ENCODE measurements at places on chromosomes 7 and 10.

DNA sequence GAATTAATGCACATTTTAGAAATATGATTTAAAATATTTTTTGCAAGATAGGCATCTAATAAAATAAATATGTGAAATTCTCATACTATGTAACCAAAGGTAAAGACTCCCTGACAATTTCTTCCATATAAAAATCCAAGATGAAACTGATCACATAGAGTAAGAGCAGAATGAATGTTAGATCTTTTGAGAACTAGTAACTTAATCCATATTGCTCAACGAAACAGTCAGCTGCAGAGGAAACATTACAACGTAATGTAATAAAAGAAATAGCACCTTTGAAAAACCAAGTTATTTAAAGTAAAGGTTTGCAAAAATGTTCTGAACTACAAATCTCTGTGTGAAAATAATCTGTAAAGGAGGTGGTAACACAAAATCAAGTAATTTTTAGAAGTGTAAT, 28.8 kb downstream of the HACD1 start:
- DNase-seq: no peak

DNA sequence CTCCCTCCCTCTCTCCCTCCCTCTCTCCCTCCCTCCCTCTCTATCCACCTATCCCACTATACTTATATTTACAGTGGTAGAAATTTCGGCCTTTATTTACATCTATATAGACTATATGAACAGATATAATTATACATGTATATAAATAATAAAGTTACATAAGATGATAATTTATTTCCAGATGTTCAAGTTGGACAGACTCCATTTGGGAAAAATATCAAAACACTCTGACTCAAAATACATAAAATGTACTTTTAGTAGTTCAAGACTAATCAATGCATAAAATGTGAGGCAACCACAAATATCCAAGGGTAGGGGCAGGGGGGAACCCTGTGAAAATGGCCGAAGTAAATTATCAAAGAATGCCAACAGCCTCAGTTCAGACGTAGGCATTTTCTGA, 203.0 kb downstream of the FANK1 start:
- no peak for DNase-seq

DNA sequence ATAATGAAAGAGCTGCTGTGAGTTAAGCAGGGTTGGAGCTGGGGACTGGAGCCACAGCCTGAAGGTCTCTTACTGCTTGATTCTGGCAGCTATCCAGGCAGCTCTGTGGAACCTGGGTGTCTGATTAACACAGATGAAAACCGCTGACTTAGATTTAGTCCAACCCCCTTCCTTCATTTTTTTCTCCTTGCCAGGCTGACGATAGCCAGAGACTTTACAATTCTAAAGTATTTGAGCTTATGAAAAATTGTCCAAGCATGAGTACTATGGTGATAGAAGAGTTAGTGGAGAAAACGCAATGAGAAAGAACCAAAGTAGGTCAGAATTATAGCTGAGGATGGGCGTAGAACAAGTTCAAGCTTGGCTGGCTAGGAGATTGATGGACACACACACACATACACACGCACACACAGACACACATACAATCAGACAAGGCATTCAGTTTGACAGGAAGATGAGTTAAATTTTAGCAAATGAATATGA, 13.5 kb upstream of the GPR85 start:
- no peak for DNase-seq

GRCh38 chr7:120353171-120353570, 80.2 kb downstream of the KCND2 start:
- DNase-seq: no peak

DNA sequence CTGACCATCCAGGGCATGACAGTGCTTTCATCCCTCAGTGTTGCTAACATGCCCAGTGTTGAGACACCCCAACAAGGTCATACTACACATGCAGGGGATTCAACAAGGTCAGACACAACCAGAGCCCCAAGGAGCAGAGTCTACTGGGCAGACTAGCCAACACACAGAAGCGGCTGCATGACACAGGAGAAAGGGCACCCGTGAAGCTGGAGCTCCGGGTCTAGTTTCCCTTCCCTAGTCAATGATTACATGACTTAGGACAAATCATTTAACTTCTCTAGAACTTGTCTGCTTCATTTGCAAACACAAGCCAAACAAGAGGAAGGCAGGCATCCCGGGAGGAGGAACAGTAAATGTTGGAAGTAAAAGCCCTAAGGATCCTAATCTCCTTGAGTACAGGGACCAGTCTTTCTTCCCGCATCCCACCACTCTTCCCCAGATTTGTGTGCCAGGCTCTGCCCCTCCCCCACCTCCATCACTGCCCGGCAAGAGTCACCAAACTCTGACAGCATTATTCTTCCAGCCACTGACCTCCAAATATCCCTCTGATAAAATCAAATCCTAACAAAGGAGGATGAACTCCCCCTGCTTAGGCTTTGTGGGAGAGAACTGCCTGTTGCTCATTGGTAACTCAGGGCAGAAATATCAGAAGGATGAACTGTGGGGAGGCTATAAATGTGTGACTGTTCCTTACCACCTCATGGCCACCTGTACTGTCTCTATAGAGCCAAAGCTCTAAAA, 104.3 kb downstream of the KCNMA1 start:
- no peak for DNase-seq

- no peak for DNase-seq
These were observed 861.4 kb downstream of the PCDH15 start for GRCh38 chr10:53939654-53940053.

DNA sequence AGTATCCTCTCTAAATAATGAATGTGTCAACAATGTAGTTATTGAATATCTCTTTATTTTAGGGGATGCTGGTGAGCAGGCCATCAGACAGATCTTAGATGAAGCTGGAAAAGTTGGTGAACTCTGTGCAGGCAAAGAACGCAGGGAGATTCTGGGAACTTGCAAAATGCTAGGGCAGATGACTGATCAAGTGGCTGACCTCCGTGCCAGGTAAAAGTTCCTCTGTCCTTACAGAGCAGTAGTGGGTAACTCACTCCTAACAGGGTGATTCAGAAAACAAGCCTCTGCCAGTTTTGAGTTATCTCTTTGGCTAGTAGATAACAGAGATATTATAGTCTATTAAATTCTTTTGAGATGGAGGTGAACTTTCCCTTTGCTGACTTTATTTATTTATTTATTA, 67.3 kb downstream of the AP3M1 start:
- no peak for DNase-seq

DNA sequence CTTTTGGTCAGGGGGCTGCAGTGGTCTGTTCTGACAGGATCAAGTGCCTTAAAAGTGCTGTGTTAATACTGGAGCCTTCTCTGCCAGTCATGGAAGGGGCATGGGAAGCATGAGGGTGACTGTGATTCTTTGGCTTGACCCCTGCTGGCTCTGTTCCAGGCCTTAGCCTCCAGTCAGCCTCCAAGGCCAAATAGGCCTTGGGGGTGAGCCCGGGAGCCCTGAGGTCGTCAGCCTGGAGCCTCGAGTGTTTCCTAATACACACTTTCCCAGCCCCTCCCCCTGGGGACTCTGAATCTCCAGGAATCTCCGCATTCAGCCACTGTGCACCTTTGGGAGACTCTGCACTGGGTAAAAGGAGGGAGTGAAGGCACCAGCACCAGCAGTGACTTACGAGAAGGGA, 10.0 kb downstream of the HKDC1 start:
- DNase-seq: no peak

- DNase-seq: no peak
These were observed 71.5 kb downstream of the C10orf143 start for GRCh38 chr10:130039141-130039540.

GRCh38 chr10:116744885-116745284, 2.5 kb upstream of the HSPA12A start:
- no peak for DNase-seq

- no peak for DNase-seq
These were observed 62.9 kb downstream of the MGAM2 start for GRCh38 chr7:142174441-142174840.

DNA sequence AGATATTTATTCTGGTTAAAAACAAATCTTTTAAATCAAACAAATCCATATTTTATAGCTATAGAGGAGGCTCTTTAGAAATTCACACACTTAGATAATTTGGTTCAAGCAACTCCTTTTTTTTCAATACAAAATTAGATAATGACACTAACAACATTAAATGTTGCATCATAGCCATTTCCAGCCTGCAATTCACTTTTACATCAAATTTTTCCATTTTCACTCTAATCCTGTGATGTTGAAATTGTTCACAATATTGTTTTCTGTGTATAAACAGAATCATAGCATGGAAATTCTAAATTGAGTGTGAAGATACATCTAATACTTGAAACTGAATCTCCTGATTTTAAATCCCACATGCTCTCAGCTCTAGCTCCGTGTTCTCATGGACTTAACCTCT, 482.6 kb downstream of the INHBA start:
- no peak for DNase-seq

DNA sequence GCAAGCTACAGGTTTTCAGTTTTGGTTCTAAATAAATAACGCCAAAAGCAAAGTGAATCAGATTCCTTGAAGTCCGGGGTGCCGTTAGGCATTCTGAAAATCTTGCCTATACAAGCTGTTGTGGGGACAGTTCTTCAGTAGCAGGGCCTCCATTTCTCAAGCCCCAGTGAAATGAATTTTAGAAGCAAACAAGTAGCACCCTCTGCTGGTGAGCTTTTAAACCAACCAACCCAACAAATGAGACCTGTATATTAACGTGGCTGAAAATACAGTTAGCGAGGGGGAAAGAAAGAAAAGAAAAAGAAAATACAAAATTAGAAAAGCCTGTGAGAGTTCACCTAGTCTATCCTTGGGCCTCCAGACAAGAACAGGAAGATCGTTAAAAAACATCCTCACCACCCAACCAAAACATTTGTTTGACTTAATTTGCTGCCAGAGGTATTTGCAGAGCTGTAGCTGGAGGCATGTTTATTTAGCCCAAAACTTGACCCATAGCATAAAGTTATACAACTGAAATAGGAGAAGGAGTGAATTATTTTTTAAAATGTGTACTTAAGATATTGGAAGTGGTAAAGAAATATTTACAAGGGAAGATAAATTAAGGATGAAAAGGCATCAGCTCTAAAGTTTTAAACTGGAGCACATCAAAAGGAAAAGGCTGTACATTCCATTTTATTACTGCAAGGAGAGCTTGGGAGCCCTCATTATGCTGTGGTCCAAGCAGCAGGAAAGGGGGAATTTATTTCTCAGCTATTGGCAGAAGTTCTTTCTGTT, 98.9 kb downstream of the DYNC1I1 start:
- DNase-seq: no peak

DNA sequence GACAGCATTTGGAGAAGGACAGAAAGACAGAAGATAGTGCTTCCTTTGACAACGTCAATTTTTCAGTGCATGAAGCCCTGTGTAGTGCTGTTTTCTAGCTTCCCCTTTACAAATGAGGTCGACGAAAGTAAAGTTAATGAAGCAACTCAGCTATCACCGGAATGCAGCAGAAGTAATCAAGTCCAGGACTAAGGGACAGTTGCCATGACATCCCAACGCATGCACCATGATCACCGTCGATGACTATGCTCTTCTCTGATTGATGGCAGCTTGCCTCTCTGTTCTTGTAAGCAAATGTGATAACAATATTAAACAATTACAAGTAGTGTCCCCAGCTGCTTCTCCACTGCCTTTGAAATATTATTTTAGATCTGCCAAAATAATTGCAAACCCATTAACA, 205.8 kb downstream of the FRMD4A start:
- no peak for DNase-seq

DNA sequence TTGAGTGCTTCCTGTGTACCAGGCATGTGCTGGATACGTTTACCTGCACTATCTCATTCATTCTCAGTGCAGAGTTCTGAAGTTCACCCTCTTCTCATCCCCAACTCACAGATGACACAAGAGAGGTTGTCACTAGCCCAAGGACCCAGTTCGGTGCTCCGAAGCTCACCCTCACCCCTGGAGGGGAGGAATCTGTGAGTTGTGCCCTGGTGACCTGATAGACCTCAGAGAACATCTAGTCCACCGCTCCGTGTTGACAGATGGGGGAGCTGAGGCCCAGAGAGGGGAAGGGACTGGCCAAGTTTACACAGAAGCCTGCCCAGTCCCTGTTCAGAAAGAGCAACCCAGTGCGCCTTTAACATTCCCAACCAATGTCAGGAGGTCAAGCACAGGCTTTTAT, 44.8 kb upstream of the EMX2 start:
- DNase-seq: no peak
